Stimulated activated naive B cell treated with anti-CD40 and anti-IgM and Interleukin-4, amounts not matched to agents 10 μg/mL and 1 μg/mL and 100 μg/mL, for 72 hours (primary cell): ENCODE measurements at places on chromosomes 7 and 10.
A peak's percentile ranks its signal among the peaks of the same experiment; 100 is the strongest.

DNA sequence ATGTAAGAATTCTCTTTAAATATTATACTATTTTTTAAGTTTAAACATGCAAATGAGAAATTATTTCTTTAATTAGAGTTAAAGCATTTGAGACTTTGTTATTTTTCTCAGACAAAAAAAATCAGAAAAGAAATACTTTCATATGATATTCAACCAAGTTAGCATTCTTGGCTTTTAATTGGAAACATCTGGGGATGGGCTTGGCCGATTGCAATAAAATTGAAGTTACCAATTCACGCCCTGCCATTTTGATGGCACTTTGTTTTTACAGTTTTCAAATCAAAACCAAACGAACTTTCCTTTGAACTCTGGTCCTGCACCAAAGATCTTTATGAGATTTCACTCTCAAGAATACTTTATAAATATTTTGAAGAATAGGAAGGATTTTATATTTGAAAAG lies 127.7 kb downstream of the ATE1 start:
- H3K27ac ChIP-seq: no peak overlapping the region
- peaks cover 2% of the 10 kb centered on the region for H3K4me1 ChIP-seq
- DNase-seq: no peak
- no peak overlapping the region for H3K4me3 ChIP-seq
- peaks cover 12% of the 10 kb centered on the region for H3K36me3 ChIP-seq

DNA sequence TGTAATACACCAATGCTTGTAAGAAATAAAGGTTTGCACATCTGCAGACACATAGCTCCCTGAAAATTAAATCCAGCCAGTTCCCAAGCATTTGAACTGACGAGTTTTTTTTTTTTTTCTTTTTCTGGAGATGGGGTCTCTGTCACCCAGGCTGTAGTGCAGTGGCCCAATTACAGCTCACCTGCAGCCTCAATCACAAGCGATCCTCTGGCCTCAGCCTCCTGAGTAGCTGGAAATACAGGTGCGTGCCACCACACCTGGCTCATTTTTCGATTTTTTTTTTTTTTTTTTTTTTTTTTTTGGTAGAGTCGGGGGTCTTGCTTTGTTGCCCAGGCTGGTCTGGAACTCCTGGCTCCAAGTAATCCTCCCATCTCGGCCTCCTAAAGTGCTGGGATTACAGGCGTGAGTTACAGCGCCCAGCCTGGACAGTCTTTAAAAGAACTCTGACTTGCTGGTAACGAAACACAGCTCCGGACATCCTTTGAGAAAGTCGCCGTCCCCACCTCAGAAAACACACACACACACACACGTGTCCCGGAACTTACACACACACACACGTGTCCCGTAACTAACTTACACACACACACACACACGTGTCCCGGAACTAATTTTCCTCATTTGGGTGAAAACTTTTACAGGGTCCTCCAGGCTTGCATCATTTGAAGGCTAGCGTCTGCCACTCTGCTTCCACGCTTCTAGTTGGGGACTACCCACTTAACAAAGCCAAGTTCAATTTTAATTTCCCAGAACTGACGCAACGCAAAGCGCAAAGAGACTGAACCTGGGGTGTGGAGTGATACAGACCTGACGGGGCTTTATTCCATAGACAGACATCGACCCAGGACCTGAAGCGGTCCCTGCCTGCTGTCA lies 18.6 kb downstream of the OCM2 start:
- H3K27ac ChIP-seq: peak overlapping the region; percentile 97
- H3K4me3 ChIP-seq: peak overlapping the region; percentile 95
- H3K4me1 ChIP-seq: peaks cover 19% of the 10 kb centered on the region
- peaks cover 17% of the 10 kb centered on the region for H3K36me3 ChIP-seq
- no peak for DNase-seq
- H3K27me3 ChIP-seq: peaks cover 4% of the 10 kb centered on the region

DNA sequence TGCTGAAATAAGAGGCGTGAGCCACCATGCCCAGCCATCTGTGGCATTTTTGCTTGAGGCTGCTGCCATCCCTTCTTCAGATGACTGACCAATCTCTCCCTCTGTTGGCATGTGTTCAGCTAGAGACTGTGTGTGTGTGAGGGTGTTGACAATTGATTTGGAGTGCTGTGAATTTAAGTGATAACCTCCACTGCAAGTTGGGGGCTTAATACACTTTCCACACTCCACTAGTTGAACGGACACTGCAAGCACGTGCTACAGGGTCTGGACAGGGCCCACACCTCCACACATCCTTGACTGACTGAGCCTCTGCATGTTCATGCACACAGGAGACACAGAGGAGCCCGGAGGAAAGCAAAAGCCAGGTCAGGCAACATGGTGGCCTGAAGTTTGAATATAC lies 51.3 kb downstream of the BRAF start:
- no peak overlapping the region for H3K27ac ChIP-seq
- H3K4me3 ChIP-seq: no peak overlapping the region
- no peak for DNase-seq
- H3K36me3 ChIP-seq: peaks cover 12% of the 10 kb centered on the region
- H3K4me1 ChIP-seq: peaks cover 31% of the 10 kb centered on the region
- no peaks in the 10 kb centered on the region for H3K27me3 ChIP-seq

- H3K36me3 ChIP-seq: no peaks in the 10 kb centered on the region
- DNase-seq: no peak
- H3K27ac ChIP-seq: no peak overlapping the region
- no peak overlapping the region for H3K4me3 ChIP-seq
Observed at GRCh38 chr10:52729271-52730104, 43.1 kb downstream of the MBL2 start.

DNA sequence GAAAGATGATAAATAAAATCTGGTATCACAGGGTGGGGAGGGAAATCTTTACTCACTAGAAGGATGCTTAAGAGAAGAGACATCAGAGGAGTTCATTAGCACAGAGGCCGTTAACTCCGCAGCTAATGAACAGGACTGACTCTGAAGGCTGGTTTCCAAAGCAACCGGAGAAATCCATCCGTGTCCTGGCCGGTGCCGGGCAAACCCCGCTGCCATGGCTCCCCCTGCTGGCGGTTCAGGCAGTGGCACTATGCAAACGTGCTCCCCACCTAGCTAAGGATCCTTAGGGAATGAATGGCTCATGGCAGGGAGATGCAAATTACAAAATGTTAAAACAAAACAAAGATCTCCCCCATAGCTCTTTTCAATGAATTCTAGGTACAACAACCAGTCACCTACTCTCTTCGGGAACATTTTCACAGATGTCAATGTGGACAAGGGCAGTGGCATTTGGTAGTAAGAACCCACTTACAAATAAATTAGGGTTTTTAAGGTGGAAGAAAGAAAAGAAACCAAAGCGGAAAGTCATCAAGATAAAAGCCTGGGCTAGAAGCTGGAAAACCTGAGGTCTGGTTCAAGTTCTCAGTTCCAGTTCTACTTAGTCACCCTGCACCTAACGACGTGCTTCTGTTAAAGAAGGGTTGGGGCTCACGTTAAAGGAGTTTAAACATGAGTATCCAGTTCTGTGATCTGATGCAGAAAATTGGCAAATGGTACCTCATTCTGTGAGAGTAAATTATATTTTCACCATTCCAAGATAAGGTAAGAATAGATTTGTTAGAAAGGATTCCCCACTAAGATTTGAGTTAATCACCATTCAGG lies 138.2 kb downstream of the SVIL start:
- no peaks in the 10 kb centered on the region for H3K36me3 ChIP-seq
- peak; percentile 28 for DNase-seq
- no peaks in the 10 kb centered on the region for H3K27me3 ChIP-seq
- no peak overlapping the region for H3K4me3 ChIP-seq
- H3K27ac ChIP-seq: no peak overlapping the region
- peaks cover 4% of the 10 kb centered on the region for H3K4me1 ChIP-seq

- no peaks in the 10 kb centered on the region for H3K36me3 ChIP-seq
- no peak overlapping the region for H3K4me3 ChIP-seq
- DNase-seq: no peak
- H3K4me1 ChIP-seq: no peaks in the 10 kb centered on the region
Observed at GRCh38 chr7:34059136-34059828, 153.9 kb downstream of the BMPER start.
